ENCODE measurements at places on chromosomes 13 and 19.

DNA sequence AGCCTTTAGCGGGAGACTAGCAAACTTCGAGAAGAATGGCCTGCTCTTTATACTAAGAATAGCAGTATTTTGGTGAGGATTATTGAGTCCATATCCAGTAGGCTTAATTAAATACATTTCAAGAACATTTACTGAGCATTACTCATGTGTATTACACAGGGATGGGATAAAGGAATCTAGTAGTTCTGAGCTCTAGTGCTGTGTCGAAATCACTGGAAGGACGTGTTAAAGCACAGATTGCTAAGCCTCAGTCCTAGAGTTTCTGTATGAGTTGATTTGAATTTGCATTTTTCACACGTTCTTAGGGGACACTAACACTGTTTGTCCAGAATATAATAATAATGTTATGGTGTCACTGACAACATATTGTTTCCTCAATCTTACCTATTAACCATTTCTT lies 9.0 kb downstream of the ZNF302 start:
- no peak for DNase-seq

DNA sequence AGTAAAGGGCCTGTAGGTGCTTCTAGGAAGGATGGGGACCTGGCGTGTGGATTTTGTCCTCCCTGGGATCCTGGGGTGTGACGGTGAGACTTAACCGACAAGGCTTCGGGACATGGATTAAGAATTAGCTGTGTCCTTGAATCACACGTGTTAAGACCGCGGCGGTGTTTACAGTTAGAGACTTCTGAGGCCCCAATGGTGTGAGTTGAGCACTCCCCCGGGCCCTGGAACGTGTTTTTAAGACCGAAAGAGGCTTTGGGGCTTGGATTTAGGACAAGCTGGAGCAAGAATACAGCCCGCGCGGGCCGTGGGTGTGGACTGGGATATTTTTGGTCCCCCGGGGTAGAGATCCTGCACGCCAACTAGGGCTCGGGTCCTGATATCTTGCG lies 1.2 kb upstream of the SLC27A1 start:
- DNase-seq: no peak

- DNase-seq: no peak
Measured at GRCh38 chr13:34357435-34358232, 539.7 kb downstream of the RFC3 start.

- no peak for DNase-seq
Measured at GRCh38 chr19:8500158-8500557, 2.3 kb downstream of the PRAM1 start.

DNA sequence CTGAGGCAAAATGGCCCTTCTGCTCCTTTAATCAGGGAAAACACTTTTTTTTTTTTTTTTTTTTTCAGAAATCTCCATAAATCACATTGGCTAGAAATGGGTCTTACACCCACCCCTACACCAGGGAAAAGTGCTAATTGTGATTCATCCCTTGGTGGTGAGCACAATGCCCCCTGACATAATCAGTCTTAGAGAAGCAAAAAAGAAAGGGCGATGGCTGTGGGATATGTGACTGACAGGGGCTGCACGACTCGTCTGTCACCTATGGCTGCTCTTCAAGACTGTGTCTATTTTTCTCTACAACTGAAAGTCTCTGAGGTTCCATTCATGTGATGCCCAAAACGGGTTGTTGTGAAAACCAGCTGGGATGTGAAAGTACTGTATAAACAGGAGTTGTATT lies 3.6 kb upstream of the GPC6 start:
- DNase-seq: no peak

- DNase-seq: no peak
Measured at GRCh38 chr13:29021311-29021710, 201.2 kb downstream of the MTUS2 start.

GRCh38 chr19:6524311-6524710 lies 6.5 kb upstream of the TNFSF9 start:
- DNase-seq: no peak

DNA sequence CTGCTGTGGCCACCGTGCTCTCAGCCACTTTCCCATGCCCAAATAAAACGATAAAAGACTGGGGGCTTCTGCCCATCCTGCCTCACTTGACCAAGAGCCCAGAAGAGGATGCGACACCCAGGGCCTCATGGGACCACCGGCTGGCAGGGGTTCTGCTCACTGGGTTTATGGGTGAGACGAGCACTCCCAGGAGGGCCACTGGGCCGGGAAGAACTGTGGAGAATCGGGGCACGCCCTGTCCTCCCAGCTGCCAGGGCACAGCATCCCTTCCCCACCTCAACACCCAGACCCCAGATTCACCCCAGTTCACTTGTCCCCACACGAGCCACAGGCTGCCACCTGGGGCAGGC lies 4.7 kb upstream of the F10 start:
- DNase-seq: no peak

- DNase-seq: no peak
Measured at GRCh38 chr13:113145911-113146598, 12.4 kb upstream of the PROZ start.

DNA sequence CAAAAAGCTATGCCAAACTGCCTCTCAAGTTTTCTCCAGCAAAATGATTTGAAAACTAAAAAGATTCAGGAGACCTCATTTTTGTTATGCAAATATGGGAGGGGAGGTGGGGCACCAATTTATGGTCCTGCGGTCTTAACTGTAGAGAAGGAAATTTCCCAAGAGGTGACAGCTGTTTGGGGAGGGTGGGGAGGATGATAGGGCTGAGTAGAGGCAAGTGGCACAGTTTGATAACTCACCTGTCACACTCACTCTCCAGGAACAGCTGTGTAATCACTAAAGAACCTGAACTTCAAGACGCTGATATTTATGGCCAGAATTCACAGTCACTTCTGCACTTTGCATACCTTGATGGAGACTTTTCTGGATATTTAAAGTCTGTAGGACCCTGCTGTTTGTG lies 232.9 kb upstream of the STARD13 start:
- no peak for DNase-seq

GRCh38 chr19:35959040-35959967 lies 23.1 kb downstream of the LRFN3 start:
- no peak for DNase-seq

DNA sequence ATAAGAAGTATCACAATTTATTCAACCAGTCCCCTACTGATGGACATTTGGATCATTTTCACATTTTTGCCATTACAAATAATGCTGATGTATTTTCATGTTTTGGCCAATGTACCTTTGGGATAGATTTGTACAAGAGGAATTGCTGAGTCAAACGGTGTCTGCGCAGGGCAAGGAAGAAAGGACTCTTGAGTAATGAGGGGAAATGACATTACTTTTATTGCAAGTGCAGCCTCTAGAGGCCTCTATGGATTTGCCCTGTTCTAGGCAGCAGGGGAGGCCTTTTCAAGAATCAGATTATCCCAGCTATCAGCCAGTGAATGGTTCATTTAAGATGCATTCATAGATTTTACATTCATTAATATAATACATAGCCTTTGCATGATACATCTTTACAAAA lies 32.9 kb upstream of the GTF3A start:
- no peak for DNase-seq

- DNase-seq: peak; percentile 88
Measured at GRCh38 chr19:40529093-40529954, 47.3 kb upstream of the SHKBP1 start.

- no peak for DNase-seq
Measured at GRCh38 chr19:20414120-20414519, 151.5 kb downstream of the ZNF737 start.

DNA sequence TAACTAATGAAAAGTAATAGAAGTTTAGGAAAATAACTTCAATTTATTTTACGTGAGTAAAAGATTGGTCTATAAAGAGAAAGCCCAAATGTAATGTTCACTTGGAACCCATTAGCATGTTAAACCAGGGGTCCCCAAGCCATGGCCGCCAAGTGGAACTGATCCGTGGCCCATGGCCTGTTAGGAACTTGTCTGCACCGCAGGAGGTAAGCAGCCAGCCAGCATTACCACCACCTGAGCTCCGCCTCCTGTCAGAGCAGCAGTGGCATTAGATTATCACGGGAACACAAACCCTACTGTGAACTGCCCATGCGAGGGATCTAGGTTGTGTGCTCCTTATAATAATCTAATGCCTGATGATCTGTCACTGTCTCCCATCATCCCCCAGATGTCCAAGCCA lies 818.7 kb upstream of the GPC6 start:
- no peak for DNase-seq

- no peak for DNase-seq
Measured at GRCh38 chr19:7159105-7159933, 89.8 kb downstream of the ZNF557 start.

GRCh38 chr19:56837004-56837403 lies 3.5 kb downstream of the PEG3 start:
- no peak for DNase-seq

DNA sequence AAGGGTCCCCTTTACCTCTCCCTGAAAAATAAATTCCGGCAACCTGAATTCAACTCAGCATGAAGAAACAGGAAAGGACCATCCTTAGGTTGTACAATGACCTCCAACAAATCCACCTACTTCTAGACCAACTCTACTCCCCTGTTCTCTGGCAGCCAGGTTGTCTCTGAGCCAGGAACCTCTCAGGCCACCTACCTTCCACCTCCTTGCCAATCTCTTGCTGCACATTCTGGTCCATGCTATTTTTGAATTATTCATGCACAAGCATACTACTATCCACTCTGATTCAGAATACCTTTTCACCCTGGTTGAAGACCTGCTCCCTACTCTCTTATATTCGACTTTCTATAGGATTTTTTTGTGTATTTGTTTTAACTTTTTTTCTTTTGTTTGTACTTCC lies 415.0 kb upstream of the ZNF507 start:
- DNase-seq: no peak

GRCh38 chr19:55160986-55161365 lies 3.4 kb upstream of the TNNI3 start:
- no peak for DNase-seq

GRCh38 chr19:46115396-46116106 lies 8.9 kb downstream of the IGFL3 start:
- DNase-seq: peak; percentile 36

DNA sequence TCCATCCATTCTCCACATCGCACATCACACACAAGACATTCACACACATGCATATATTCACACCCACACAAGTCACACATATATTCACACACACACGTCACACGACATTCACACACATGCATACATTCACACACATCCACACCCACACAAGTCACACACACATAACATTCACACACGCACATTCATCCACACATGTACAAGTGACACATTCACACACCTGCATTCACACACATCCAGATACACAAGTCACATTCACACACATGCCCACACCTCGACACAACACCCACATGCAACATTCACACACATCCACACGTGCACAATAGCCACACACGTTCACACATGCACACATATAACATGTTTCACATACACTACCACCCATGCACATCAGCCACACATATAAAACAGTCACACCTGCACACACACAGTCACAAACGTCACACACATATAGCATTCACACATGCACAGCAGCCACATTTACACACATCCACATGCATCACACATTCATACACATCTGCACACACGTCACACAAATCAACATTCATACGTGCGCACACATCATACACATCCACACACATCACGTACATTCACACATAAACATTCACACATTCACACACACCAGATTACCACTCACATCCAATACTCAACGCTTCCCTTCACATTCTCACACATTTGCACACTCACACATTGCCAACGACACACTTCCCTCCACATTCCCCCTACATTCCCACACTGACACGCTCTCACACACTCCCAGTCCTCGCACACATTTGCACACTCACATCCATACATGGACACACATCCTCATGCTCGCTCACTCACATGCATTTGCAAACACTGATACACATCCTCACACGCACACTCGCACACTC lies 41.0 kb downstream of the ANKRD10 start:
- DNase-seq: no peak

GRCh38 chr13:77716692-77717091 lies 19.2 kb downstream of the SLAIN1 start:
- DNase-seq: no peak

DNA sequence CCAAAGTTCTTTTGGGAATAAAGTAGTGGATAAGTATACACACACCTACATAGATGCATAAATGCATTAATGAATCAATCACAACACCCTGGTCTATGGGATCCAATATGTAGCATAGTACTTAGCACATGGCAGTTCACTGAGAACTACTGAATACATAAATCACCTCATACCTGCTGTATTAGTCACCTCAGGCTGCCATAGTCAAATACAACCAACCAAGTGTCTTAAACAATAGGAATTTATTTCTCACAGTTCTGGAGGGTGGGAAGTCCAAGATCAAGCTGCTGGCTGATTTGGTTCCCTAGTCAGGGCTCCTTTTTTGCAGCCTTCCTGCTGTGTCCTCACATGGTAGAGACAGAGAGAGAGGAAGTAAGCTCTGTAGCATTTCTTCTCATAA lies 228.2 kb downstream of the NHLRC3 start:
- no peak for DNase-seq

GRCh38 chr13:99280166-99280565 lies 22.0 kb upstream of the GPR18 start:
- DNase-seq: no peak

DNA sequence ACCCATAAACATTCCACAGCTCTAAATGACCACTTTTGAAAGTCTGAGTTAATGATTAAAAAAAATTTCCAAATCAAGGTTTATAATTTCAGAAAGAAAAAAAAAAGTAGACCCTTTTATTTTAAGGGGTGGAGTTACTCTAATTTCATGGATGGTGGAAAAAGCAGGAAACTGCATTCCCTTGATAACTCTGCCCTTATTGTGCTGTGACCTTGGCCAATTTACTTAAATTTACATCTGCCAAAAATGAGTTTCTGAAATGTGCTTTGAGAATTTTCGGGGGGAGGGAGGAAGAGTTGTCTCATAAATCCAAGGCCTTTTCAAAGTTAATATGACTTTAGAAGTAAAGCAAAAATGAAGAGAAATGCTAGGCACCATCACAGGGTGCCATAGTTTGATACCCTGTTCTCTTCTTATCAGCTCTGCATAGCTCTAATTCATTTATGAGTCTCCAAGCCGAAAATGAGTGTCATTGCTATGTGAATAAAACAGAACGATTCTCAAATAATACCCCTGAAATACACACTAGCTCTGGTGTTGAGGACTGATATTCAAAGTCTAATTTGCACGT lies 367.0 kb downstream of the DACH1 start:
- DNase-seq: no peak

GRCh38 chr13:29081697-29082440 lies 261.7 kb downstream of the MTUS2 start:
- no peak for DNase-seq

- no peak for DNase-seq
Measured at GRCh38 chr19:17420475-17420924, 653 bp downstream of the MVB12A start.

- DNase-seq: no peak
Measured at GRCh38 chr13:24224232-24224680, 63.7 kb downstream of the SPATA13 start.

DNA sequence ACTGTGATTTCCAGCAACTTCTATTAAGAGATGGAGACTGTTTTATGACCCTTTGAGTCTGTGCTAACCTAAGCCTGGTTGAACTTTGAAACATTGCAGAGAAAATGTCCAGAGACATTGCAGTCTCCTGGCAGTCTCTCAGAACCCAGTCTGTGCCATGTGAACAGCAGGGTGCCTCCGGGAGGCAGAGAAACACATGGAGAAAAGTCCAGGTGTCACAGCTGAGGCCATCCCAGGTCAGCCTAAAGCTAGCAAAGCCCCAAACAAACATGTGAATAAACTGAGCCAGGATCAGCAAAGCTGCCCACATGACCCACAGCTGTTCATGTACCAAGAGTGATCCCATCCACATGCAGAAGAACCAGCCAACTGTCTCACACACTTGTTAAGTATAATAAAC lies 7.8 kb downstream of the CYP4F11 start:
- DNase-seq: no peak

Data from activated CD8-positive, alpha-beta memory T cell treated with anti-CD3 and anti-CD28 coated beads for 48 hours (primary cell).